Fibroblast of skin of left quadriceps (primary cell): ENCODE measurements at places on chromosomes 3 and 15.

- no peak for DNase-seq
Measured at GRCh38 chr15:63022663-63023062, 19.9 kb upstream of the TPM1 start.

GRCh38 chr15:51842852-51843737, 13.6 kb downstream of the TMOD3 start:
- DNase-seq: no peak

DNA sequence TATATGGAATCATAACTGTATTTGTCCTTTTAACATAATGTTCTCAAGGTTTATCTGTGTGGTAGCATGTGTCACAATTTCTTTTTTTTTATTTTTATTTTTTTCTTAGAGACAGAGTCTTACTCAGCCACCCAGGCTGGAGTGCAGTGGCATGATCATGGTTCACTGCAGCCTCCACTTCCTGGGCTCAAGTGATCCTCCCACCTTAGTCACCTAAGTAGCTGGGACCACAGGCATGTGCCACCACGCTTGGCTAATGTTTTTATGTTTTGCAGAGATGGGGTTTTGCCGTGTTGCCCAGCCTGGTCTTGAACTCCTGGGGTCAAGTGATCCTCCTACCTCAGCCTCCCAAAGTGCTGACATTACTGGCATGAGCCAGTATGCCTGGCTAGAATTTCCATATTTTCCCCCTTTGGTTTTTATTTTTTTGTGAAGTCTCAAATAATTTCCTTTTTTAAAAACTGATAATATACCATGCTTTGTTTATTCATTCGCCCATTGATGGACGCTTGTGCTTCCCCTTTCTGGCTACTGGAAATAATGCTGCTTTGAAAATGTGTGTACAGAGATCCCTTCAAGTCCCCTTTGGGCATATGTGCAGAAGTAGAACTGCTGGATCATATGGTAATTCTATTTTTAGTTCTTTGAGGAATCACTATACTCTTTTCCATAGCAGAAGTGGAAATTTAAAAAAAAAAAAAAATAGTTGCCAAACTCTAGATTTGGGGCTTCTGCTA, 28.4 kb downstream of the TMEM40 start:
- DNase-seq: no peak

DNA sequence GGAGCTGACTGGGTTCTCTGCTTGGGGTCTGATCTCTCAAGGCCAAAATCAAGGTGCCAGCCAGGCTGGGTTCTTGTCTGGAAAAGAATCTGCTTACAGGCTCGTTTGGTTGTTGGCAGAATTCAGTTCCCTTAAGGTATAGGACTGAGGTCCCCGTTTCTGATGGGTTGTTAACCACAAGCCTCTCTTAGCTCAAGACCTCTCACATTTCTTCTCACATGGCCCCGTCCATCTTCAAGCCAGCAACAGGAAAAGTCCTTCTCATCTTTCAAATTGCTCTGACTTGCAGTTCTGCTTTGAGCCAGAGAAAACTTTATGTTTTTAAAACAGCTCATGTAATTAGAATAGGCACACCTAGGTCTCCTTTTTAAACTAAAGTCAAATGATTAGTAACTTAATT, 20.4 kb downstream of the UACA start:
- no peak for DNase-seq

DNA sequence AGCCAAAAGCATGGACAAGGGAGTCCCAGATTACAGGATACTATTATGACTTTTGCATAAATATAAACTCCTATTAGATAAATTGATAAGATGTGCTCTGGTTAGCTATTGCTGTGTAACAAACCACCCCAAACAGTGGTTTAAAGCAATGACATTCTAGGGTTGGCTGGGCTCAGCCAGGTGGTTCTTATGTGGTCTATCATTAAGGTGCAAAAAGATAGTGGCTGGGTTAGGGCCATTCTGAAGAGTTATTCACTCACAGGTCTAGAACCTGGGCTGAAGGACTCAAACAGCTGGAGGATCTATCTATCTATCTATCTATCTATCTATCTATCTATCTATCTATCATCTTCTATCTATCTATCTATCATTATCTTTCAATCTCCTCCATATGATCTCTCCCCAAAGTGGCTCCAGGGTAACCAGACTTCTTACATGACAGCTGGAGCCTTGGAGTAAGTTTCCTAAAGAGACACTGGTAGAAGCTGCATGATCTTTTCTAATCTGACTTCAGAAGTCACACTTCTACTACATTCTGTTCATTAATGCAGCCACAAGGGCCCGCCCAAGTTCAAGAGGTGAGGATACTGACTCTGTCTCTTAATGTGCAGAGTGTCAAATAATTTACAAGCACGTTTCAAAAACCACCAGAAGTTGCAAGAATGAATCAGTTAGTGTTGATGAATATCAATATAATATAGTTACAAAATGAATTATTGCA, 74.9 kb upstream of the XCR1 start:
- no peak for DNase-seq

DNA sequence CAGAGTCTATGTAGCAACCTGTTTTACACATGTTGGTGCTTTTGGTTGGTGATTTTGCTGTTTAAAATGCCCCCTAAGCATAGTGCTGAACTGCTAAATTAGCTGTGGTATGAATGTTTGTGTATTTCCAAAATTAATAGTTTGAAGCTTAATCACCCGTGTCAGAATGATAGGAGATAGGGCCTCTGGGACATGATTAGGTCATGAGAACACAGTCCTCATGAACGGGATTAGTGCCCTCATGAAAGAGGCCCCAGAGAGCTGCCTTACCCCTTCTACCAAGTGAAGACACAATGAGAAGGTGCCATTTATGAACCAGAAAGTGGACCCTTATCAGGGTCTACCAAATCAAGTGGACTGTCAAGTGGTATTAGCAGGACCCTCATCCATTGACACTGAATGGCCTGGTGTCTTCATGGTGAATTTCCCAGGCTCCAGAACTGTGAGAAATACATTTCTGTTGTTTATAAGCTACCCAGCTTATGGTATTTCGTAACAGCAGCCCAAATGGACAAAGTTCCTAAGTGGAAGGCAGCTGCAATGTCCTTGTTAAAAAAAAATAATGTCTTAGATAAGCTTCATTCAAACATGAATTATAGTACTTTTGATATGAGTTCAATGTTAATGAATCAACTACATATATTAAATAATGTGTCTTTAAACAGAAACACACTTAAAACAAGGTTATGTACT, 37.7 kb upstream of the FRMD4B start:
- DNase-seq: no peak

DNA sequence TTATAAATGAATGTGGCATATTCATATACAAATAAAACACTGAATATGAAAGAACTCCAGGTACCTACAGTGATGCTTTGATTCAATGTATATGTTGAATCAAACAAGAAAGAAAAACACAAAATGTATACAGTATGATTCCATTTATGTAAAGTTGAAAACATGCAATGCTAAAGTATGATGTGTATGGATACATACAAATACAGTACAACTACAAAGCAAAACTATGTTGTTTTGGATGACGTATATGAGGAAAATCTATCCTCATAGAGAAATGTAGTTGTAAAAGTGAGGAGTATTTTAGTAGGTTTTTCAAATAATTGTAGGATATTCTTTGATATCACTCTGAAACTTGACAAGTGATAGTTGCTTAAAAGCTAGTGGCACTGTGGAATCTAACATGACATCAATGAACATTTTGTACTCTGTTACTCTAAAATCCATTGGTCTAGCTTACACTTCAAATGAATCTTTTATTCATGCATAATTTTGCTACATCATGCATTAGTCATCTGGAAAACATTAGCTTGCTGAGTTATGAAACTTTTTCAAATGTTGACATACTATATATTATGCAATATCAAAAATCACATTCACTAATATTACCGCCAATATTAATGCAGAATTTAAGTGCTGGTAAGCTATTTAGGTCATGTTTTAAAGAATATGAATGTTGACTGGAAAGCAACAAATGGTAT, 278.1 kb upstream of the CHRNA7 start:
- peak; percentile 1 for DNase-seq

GRCh38 chr15:71532994-71533393, 277.4 kb upstream of the NR2E3 start:
- no peak for DNase-seq

DNA sequence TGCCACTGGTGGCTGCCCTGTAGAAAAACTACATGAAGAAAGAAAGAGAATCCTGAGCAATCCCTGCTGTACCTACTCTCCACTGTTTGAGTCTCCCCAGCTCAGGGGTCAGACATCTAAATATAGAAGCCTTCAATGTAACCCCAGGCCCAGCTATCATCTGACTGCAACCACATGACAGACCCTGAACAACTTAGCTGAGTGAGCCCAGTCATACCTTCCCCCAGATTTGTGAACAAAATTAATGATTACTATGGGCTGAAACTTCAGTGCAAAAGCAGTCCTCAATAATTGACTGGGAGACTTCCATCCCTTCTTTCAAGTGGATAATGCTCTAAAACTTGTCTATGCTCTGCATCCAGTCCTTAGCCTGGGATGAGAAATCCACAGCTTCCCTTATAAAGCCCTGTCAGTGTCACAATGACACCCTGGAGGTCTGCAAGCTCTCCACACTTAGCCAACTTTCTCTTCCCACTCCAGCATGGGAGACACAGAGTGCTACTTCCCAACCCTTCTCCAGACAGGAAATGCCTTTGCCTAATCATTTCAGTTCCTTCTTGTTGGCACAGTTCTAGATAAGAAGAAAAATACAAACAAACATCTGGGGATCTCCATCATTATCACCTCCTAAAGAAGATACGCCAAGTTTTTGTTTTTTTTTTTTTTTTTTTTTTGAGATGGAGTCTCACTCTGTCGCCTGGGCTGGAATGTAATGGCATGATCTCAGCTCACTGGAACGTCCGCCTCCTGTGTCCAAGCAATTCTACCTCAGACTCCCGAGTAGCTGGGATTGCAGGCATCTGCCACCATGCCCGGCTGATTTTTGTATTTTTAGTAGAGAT, 198.5 kb upstream of the GADL1 start:
- DNase-seq: no peak

- DNase-seq: no peak
Measured at GRCh38 chr3:194038960-194039359, 97.0 kb upstream of the HES1 start.

DNA sequence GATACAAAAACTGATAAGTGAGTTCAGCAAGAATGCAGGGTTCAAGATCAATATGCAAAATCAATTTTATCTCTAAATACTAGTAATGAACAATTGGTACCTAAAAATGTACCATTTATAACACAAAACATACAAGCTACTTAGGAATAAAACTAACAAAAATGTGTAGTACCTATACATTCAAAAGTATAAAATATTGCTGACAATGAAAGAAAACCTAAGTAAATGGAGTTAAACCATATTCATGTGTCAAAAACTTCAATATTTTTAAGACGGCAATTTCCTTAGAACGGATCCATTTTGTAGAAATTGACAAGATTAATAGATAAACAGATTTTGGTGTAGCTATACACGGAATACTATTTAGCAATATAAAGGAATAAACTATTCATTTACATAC, 343.1 kb upstream of the CCDC54 start:
- no peak for DNase-seq

- DNase-seq: no peak
Measured at GRCh38 chr15:86650094-86650493, 570.4 kb downstream of the AGBL1 start.

DNA sequence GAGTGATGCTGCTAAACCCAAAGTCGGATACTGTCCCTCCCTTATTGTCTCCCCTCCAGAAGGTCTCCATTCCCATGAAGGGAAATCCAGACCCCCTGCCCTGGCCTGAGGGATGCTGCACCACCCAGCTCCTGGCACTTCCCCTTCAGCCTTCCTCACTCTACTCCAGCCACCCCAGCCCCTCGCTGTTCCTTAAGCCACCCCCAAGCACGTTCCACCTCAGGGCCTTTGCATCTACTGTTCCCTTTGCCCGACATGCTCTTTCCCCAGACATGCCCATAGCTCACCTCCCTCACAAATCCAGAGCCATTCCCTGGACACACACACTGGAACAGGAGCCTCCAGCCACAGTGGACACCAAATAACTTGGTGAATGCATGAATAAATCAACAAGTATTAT, 8.1 kb downstream of the WNT7A start:
- DNase-seq: no peak

DNA sequence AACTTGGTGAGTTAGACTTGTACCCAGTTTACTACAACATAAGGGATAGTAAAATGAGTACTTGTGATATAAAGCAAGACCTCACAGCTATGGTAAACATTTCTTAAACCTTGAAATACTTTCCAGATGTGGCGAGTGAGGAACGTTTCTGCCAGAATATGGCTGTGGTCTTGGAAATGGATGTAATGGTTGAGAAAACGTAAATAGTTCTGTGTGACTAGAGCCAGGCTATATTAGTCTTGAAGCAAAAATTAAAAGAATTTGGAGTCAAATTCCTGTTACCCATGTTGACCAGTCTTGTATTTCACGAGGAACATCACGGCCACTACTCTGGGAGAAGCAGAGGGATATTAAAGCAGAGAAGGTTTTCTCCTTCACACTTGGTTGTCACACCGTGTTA, 15.3 kb downstream of the OR4F15 start:
- peak; percentile 47 for DNase-seq

- DNase-seq: no peak
Measured at GRCh38 chr3:72673011-72673771, 175.1 kb downstream of the SHQ1 start.

DNA sequence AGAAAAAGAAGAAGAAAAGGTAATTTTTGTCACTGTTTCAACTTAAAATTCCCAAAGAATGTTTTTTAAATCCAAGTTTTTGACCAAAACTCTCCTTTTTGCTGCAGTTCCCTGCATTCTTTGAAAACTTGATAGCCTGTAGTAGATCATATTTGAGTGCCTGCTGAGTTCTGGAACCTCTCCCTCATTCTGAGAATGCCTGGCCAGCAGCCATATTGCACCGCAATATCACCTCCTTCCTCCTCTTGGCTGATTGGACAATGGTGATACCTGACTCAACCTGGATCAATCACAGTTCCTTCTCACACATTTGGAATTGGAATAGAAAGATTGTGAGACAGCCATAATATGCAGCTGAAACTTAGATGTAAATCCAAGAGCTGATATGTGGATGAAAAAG, 97.6 kb upstream of the GAP43 start:
- DNase-seq: no peak

DNA sequence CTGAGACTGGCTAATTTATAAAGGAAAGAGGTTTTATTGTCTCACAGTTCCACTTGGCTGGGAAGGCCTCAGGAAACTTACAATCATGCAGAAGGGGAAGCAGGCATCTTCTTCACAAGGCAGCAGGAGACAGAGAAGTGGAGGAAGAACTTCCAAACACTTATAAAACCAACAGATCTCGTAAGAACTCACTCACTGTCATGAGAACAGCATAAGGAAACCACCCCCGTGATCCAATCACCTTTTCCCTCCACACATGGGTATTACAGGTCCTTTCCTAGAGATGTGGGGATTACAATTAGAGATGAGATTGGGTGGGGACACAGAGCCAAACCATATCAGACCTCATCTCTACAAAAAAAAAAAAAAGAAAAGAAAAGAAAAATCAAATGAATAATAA, 25.7 kb downstream of the CGGBP1 start:
- no peak for DNase-seq

GRCh38 chr3:68953816-68954444, 21.6 kb upstream of the TAFA4 start:
- no peak for DNase-seq
